GM12891 (cell line): ENCODE measurements at places on chromosomes 6 and 20.
A peak's percentile ranks its signal among the peaks of the same experiment; 100 is the strongest.

- DNase-seq: no peak
Observed at GRCh38 chr20:50744143-50744792, 12.9 kb downstream of the PARD6B start.

DNA sequence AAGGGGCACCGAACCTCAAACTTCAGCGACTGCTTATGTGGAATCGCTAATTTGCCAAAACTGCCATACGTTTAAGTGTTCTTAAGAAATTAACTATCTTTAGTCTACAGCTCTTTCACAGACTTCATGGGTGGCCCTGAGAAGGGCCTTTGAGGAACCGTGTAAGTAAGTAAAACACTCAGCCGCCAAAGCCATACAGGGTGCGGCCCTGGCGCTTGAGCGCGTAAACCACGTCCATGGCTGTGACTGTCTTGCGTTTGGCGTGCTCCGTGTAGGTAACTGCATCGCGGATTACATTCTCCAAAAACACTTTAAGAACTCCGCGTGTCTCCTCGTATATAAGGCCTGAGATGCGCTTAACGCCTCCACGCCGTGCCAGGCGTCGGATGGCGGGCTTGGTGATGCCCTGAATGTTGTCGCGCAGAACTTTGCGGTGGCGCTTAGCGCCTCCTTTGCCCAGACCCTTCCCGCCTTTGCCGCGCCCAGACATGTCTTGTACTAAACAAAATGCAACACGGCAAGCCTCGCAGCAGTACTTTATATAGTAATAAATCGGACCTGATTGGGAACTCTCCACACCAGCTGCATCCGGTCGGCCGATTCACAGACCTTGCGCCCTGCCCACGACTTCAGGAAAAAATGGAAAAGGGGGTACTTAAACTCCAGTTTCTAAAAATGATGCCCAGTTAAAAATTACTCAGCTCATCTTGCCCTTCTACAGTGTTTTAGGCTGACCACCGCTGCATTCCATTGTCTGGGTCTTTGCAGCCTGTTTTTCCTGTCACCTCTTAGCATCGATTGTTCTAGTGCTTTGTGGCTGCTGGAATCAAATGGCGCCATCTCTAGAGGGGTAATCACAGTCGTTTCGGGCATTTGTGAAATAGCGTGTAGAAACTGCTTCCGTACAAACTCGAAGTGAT is 38.9 kb downstream of the OR2B2 start:
- DNase-seq: no peak

- no peak for DNase-seq
Observed at GRCh38 chr20:40435146-40435895, 253.7 kb downstream of the MAFB start.

GRCh38 chr6:137783710-137784109 is 83.3 kb upstream of the TNFAIP3 start:
- no peak for DNase-seq

DNA sequence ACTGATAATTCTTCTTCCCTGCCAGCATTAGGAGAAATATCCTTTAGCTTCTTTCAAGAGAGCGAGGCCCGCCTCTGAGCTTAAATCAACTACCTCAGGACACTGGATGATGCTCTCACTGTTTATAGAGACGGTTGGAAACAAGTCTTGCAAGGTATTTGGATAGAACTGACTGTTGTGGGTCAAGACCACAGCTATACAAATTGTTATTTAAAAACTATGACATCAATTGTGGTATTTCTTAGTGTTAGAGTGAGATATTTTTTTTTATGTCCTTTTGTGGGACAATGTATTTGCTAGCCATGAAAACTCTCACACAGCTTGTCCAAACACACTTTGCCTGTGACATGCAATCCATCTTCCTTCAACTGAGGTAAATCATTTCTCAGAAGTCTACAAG is 136.3 kb upstream of the PHACTR1 start:
- DNase-seq: no peak

GRCh38 chr6:150128425-150128824 is 14.4 kb upstream of the PPP1R14C start:
- no peak for DNase-seq

DNA sequence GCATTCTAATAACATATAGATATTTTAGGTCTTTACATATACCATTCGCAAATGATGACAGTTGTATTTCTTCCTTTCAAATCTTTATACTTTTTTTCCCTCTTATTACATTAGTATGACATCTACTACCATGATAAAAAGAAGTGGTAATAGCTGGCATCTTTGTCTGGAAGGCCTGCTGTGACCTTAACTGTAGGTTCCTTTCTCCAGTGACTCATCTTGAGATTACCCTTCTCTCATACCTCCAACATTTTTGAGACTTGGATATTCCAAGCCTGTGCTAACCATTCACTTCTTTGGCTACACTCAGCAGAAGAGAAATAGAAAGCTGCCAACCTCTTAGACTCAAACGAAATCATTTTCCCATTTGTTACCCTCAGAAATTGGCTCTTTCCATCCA is 30.3 kb downstream of the ZKSCAN8 start:
- DNase-seq: no peak

- DNase-seq: no peak
Observed at GRCh38 chr6:135073756-135074393, 19.3 kb upstream of the HBS1L start.

- peak; percentile 17 for DNase-seq
Observed at GRCh38 chr6:125918681-125919566, 37.6 kb upstream of the HINT3 start.

- DNase-seq: no peak
Observed at GRCh38 chr6:13308332-13308731, 20.0 kb downstream of the TBC1D7 start.

DNA sequence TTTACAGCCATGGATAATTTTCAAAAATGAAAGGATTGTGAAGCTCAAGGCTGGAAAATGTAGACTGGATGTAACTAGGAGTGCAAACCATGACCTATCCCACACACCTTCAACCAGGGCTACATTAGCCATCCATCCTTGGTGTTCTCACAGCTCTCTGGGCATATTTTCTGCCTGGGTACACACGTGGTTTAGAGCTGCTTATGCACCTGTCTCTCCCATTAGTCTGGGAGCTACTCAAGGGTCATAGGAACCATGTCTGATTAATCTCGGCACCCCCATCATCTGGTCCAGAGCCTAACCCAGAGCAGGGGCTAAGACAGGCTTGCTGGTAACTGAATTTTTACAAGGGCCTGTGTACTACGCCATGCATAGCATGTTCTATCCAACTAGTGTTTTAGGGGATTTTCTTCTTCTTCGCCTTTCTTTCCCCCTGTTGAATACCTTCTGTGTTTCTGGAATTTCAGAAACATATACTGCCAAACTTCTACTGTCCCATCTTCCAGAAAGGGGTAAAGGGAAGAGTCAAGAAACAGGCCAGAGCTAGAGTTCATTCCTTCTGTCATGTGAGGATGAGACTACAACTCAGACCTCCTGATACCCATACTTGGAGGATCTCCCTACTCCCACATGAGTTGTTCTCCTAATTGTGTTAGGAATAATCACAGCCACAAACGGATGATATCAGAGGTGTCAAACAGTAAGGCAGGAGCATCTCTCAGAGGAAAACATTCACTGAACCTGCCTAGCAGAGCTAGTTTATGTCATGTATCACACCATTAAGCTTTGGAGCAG is 25.4 kb upstream of the FAM83C start:
- DNase-seq: no peak

DNA sequence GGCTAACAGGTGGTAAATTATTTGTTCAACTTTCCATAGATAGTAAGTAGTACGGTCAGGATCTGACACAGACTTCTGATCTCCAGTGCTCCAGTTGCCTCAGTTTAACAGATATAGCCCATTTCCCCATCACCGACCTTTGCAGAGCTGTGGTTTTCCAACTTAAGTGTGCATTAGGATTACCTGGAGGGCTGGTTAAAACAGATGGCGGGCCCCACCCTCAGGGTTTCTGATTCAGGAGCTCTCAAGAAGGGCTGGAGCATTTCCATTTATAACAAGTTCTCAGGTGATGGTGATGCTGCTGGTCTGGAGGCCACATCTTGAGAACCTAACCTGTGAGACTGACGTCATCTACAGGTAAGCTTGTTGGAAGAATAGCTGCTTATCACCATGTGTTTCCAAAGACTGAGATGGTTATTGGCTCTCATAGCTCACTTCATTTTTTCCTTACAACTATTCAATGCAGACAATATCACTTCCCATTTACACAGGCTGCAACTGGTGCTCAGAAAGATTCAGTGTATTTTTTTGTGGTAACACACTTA is 360.1 kb upstream of the CHD6 start:
- DNase-seq: no peak
